ENCODE measurements at places on chromosomes 2 and 18.

GRCh38 chr18:9808295-9809241 is 77.2 kb upstream of the TXNDC2 start:
- no peak for DNase-seq

DNA sequence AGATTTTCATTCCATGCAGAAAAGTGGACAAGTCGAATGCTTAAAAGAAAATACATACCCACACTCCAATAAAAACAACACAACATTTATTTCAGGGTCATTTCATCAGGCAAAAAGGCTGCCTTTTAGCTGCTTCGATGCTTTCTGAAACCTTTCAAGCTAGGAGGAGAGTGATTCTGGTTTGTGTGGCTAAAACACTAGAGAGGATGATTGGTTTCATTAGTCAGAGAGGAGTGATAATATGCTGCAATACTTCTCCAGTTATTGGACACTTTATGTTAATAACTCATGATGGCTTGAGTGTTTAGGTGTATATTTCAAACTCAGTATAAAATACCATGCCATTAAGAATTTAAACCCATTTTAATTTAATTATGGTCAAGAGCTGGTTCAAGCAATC is 614.0 kb downstream of the SLC4A3 start:
- no peak for DNase-seq

DNA sequence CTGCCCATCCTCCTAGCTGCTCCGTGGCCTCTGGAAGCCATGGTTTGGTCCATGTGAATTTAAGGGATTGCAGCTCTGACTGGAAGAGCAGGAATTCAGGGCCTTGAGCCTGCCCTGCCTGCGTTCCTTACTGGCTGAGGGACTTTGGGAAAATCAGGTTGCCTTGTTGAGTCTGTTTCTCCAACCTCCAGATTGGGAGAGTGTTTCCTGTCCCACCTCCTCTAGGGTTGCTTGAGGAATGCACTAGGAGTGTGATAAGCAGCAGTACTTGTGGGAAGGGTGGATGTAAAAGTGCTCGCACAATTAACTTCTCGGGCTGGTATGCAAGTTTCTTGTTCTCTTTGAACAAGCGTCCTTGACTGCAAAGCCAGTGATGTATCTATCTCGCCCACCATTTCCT is 84.4 kb upstream of the YWHAQ start:
- no peak for DNase-seq

GRCh38 chr2:126543081-126543480 is 112.9 kb upstream of the GYPC start:
- DNase-seq = no peak

GRCh38 chr18:54931152-54931551 is 28.1 kb downstream of the CCDC68 start:
- DNase-seq = no peak

DNA sequence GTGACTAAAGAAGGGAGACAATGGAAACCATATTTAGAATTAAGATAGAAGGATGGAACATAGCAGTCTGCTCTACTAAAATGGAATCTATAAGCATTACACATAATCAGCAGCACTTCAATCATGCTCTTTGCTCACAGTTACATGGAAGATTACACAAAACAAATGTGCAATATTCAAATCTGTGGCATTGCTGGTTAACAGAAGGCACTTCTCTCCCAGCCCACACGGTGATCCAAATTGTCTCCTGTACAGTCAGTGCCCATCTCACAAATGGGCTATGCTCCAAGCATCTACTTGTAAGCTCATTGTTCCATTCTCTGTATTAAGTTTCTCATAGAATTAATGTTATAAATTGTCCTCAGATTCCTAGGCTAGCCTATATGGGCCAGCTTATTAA is 716.6 kb downstream of the NRXN1 start:
- no peak for DNase-seq

DNA sequence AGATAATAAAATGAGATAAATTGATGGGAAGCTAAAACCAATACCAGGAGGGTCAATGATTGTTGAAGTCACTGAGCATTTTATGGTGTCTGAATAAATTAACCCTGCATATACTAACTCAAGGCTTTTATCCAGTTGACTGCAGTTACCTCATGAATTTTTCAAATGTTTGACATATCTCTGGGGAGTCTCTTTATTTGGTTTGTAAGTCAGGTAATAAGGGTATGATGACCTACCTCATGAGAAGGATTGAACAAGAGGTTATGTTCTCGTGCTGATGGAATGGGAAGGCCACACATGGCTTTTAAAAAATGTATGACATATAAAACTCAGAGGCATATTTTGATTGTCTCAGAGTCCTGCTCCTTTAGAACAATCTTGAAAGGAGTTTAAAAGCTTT is 237.6 kb downstream of the THSD7B start:
- DNase-seq = no peak

- no peak for DNase-seq
Measured at GRCh38 chr18:3441290-3441689, 8.7 kb upstream of the TGIF1 start.

- DNase-seq = no peak
Measured at GRCh38 chr2:95063086-95063958, 37.8 kb downstream of the MAL start.

- no peak for DNase-seq
Measured at GRCh38 chr18:42412281-42412680, 457.2 kb downstream of the PIK3C3 start.

GRCh38 chr2:96808176-96808837 is 7.8 kb upstream of the CNNM3 start:
- DNase-seq = no peak

DNA sequence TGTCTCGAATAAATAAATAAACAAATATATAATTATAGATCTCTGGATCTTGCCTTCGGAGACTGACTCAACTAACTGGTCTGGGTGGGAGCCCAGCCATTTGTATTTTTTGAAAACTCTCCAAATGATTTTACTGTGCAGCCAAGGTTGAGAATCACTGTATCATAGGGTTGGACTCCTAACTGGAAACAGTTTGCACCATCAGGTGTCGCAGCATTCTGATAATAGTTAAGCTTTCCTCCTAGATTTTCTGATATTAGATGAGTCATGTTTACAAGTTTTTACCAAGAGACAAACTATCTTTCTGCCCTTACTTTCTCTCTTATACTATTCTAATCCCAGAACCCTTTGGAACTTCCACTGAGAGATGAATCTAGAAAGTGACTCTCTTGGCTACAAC is 16.8 kb downstream of the IL37 start:
- DNase-seq = no peak

DNA sequence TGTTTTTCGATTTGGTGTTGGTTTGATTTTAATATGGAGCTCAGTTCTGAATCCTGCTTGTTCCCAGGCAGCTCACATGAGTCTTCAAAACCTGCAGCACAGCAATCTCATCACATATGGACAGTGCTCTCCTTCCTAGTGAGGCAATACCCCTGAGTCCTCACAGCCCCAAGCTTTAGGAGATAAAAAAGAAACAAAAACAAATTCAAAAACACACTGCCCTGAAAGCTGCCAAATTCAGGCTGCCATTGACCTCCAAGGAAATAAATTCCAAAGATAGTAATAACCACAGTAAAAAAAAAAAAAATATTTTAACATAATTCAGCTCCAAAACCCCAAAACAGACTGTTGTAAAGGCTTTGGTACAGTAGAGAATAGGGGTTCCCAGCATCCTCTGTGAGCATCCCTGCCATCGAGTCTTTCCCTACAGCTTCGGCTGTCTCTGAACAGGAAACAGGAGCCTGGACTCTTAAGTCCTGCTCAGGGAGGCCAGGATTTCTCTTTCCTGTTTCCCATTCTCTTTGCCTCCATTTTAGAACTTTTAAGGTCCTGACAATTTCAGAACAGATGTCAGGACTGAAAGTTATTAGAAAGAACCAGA is 14.7 kb upstream of the SP3 start:
- no peak for DNase-seq

GRCh38 chr2:156436497-156437085 is 412 bp downstream of the GPD2 start:
- DNase-seq = peak; percentile 38

DNA sequence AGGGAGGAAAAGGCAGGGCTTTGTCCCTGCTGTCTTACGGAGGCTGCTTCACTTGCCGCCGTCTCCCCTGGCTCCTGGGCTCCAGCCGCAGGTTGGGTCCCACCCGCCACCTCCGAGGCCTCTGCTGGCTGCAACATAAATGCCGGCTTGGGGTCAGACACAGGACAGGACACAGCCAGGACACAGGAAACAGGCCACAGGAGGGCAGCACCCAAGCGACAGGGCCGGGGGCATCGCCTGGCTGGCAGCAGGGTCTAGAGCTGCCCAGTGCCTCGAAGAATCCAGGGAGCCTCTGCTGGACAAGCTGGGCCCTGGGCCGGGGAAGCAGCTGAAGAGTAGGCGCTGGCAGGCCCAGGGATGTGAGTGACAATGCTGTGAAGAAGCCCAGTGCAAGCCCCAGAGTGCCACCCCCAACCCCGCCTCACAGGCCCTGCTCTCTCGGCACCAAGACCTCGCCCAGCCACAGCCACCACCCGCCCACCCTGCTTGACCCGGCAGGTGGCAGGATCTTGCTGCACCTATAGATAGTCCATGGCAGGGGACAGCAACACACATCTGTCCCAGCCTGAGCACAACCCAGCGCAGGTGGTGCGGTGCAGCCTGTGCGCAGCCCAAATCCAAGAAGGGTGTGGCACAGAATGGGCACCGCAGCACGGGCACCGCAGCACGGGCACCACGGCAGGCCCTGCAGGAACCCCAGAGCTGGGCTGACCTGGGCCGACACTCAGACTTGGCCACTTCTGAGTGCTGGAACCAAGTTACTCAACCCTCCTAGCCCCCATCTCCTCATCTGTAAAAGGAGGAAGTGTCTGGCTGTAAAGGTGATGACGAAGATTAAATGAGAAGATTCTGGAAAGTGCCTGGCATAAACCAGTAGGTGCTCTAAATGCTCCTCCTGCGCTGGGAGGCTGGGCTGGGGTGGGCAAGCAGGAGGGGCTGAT is 55.6 kb downstream of the BIN1 start:
- DNase-seq = no peak

DNA sequence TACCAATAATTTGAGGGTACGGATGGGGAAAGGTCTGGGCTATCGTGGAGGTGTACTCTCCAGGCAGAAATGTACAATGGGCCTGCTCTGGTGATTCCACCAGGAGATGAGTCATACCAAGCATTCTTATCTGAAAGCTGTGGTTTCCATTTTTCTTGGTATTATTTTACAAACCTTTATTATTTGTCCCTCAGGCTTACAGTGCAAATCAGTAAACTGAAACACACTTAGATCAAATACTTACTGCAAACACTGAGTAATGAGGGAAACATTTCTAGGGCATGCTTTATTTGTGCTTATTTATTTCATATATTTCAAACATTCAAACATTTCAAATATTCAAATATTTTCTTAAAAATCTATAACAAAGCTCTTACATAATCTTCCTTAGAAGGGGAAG is 319.8 kb downstream of the RND3 start:
- peak; percentile 39 for DNase-seq

DNA sequence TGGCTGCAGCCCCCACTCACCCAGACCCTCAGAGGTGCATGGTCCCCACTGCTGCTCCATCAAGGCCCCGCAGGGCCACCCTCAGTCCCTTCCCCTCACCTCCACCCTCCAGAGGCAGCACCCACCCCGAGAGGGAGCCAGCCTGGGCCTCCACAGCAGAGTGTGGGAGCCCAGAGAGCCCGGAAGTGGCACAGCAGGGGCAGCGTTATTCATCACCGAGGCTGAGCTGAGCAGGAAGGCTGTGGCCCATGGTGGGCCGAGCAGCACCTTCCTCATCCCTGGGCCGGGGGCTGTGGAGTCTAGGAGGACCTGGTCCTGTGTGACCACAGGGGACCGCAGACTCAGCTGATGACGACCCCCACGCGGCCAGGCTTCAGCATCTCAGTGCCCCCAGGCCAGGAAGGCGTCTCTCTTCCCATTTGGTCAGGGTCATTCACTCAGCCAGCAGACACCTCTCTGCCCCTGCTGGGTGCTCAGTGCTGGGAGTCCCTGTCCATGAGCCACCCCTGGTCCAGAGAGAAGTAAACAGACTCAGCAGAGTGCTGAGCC is 258.1 kb downstream of the ATAD2B start:
- DNase-seq = no peak

DNA sequence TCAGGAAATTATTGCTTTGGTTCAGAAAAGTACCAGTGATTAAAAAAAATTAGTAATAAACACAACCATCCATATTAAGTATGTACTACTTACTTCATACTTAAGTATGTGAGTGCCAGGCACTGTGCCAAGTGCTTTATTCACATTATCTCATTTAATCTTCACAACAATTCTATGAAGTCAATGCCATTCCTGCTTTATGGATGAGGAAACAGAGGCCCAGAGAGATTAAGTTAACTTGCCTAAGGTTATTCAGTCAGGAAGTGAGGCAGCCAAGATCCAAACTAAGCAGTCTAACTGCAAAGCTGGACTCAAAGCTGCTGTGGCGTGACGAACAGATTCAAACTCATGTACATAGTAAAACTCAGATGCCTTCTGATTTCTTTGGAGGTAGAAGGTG is 22.3 kb downstream of the DTNB start:
- DNase-seq = no peak

- no peak for DNase-seq
Measured at GRCh38 chr2:36526226-36526625, 71.7 kb downstream of the FEZ2 start.

GRCh38 chr18:46250084-46250811 is 146.1 kb downstream of the HAUS1 start:
- DNase-seq = peak; percentile 86

- no peak for DNase-seq
Measured at GRCh38 chr18:44582456-44582855, 98.2 kb upstream of the SETBP1 start.

DNA sequence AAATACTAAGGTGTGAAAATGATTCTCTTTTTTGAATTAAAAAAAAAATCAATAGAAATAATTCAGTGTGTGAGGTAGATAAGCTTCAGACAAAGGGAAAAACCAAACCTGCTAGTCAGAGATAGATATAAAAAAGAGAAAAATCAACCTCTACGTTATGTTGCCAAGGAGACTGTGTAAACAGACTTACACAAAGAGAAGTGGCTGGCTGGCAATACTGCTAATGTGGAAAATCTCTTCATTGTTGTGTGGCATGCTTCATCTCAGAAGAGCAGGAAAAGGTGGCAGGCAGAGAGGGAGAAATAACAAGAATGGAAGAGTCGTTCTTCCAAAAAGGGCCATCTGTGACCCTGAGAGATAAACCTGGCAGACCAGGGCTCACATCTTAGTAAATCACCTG is 200.8 kb downstream of the SLC8A1 start:
- DNase-seq = no peak

GRCh38 chr18:13427354-13427753 is 208.8 kb downstream of the LDLRAD4 start:
- DNase-seq = no peak

- DNase-seq = no peak
Measured at GRCh38 chr2:19988600-19988999, 1.3 kb downstream of the WDR35 start.

GRCh38 chr2:145682546-145683157 is 1162.7 kb upstream of the ZEB2 start:
- no peak for DNase-seq

Data from activated CD4-positive, alpha-beta T cell treated with anti-CD3 and anti-CD28 coated beads, Interleukin-2, Interleukin-6, amounts not matched to agents 100 ng/mL and 50 ng/mL, durations not matched to agents 16 hours and 8 hours (primary cell).